ENCODE measurements at places on chromosomes 12 and 14. TPM values are rescaled to one million over a fixed set of nuclear protein-coding genes. Genes with fewer than 3 reads are reported as not detected.

Gene MOK
- total RNA-seq: 7.0 TPM

Gene SERPINA1
- 0.12 TPM for total RNA-seq

DNA sequence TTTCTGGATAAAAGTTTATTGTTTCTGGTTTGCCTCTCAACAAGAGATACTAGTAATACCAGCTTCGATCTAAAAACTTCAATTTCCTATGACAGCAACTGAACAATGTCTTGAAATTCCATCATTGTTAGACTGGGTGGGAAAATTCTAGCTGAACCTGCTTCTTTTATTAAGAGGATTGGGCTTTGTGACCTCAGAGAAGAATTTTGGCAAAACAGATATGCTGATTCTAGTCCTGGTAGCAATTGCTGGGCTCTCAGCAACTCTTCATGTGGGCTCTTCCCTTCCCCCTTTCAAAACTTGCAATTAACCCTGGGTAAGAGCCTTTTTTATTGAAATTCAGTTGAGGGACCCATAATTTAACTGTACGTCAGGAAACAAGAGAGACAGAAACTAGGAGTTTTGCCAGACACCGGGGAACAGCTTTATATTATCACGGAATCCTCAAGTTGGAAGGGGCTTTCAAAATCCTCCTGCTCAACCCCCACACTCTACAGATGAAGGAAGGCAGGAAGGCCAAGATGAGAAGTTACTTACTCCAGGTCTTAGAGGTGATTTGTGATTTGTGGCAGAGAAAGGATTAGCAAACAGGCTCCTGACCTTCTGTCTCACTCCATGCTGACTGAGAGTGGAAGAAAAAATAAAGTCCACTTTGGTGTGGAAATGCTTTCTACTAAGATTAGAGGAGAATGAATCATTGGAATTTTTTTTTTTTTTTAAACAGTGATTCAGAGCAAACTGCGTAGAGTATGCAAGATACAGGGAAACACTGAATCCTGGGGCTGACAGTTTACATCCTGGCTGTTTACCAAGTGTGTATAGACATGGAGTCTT lies 239.0 kb upstream of the ATP2B1 start:
- DNase-seq: no peak

- DNase-seq: no peak
Observed at GRCh38 chr14:55221968-55222367, 30.6 kb upstream of the DLGAP5 start.

Gene MED13L
- total RNA-seq: 66.1 TPM

- no peak for DNase-seq
Observed at GRCh38 chr12:108127654-108128053, 1.4 kb upstream of the WSCD2 start.
